ENCODE measurements at places on chromosomes 13 and 19.

DNA sequence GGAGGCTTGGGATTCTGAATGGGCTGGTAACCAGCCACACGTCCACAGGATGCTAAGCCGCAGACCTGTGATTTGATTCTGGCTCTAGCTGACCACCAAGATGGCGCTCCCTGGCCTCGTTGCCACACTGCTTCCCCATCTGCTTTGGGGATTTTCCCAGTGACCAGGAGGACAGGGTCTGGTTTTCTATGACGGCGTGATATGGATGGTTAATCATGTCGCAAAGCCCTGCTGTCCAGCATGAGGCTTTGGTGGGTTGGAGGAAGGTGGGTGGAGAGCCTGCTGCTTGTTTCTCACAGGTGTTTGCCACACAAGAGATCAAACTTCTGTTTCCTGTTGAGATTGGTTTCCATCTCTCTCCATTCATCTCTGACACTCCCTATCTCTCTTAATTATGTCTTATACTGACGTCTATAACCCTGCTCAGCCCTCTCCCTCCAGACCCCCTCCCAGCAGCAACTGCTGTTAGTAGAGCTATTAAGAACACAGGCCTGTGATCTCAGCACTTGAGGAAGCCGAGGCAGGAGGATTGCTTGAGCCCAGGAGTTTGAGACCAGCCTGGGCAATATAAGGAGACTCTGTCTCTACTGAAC is 102.7 kb downstream of the SIPA1L3 start:
- DNase-seq, result no peak

DNA sequence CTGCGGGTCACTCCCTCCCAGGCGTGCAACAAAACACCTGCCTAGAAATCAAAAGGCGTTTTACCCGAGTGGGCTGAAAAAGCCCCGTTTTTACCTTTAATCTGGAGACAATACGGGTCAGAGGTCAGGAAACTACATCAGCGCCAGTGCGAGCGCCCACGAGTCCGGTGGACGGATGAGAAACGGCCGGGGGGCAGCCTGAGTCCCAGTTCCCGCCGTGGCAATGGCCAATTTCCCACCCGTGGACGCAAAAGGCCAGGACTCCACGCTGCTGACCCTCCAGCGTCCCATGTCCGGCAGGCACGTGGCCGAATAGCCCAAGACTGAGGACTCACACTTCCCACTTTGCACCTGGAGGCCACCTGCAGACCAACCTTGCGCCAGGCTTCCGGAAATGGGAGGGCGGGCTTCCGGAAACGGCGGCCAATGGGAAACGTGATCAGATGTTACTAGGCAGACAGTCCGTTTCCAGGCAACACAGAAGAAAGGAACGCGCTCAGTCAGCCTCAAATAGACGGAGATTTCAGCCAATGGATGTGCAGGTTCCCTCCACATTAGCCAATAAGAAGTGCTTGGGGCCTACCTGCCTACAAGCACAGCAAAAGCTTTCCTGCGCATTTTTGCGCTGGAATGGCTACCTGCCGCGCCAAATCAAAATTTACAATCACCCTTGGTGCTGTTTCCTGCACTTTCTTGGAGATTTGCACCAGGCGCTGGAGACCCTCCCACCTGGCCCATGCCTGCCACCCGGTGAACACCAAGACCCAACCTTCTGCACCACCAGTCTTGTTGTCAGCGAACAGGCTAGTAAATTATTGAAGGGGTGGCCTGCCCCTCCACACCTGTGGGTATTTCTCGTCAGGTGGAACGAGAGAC is 47.4 kb downstream of the ZFP14 start:
- peak; percentile 57 for DNase-seq

GRCh38 chr19:7417671-7418324 is 69.1 kb downstream of the ARHGEF18 start:
- DNase-seq, result no peak

DNA sequence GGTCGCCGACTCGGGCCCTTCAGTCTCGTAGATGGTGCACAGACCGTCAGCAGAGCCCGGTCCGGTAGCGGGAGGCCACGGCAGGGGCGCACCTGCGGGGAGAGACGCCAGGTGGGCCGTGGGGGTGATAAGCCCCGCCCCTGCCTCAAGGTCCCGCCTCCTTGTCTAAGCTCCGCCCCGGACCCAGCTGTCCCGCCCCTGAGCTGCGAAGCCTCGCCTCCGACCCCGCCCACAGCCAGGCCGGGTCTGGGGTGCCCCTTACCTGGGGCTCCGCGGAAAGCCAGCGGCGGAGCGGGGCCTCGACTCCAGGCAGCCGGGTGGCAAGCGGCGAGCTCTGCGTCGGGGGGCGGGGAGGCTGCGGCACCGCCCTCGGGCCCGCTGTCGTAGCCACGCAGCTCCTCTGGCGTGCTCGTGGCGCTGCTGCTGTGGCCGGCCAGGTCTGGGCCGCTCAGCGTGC is 4.7 kb downstream of the PRR36 start:
- DNase-seq, result peak; percentile 78

DNA sequence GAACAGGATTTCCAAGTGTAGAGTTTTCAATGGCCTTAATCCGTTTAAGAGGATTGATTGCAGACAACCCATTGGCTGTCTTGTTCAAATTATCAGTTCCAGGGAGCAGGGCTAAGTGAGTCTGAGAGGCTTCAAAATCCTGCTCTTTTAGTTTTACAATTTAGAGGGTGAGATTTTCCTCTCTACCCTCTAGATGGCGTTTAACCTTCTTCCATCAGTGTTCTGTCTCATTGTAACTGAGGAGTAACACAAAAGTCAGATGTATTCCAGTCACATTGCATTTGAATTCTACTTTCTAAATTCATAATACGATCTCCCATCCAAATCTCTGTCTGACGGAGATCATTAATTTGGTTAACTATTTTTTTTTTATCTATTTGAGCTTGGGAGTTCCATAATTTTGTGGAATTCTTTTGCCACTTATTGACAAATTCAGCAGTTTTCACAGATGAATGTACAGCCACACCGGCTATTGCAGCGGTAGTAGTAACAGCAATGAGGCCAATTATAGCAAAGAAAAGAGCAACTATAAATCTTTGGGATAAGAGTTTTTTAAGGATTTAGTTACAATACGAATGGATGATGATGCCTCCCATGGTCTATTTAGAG is 7.8 kb upstream of the C19orf84 start:
- no peak for DNase-seq

GRCh38 chr19:35872180-35872579 is 3.8 kb downstream of the APLP1 start:
- DNase-seq, result no peak

DNA sequence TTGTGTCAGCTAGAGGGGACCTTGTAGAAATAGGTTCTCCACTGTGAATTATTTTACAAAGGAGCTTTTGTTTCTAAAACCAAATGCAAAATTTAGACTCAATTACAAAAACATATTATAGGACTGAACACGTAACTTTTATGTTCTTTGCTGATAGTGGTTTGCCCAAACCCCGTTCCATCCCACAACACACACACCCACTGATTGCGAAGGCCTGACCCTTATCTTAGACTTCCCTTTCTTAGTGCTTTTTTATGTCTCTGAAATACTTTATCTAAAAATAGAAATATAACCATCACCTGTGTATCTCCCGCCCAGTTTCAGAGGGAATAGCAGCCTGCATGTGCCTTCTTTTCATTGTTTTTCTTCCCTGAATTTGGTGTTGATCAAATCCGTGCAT is 13.0 kb downstream of the CCNA1 start:
- DNase-seq, result no peak

DNA sequence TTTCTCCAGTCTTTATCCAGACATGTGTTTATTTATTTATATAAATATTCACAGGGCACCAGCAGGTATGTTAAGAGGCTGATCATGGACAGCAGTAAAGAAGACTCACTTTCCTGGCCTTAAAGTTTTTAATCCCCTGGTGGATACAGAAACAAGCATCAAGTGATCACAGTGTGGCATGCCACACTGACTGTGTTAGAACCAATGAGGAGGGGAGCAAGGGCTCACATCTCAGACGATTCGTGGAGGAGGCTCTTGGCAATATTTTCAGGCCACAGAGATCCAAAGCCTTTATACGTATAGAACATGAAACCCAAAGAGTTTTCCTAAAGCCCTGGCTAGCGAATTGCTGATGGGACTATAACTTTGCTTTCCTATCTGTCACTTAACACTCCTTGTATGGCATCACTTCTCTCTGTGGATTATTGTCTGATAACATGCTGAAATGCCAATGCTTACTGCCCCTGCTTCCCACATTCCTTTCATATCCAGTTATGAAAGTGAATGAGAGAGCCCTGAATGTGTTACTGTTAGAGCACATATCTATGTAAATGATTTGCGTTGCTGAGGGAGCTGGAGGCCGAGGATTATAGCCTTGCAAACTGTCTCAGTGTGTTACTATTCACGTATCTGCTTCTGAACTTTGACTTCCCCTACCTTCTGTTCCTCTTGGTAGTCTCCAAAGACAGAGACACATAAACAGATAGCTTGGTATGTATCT is 37.6 kb downstream of the POLR1D start:
- DNase-seq, result no peak

DNA sequence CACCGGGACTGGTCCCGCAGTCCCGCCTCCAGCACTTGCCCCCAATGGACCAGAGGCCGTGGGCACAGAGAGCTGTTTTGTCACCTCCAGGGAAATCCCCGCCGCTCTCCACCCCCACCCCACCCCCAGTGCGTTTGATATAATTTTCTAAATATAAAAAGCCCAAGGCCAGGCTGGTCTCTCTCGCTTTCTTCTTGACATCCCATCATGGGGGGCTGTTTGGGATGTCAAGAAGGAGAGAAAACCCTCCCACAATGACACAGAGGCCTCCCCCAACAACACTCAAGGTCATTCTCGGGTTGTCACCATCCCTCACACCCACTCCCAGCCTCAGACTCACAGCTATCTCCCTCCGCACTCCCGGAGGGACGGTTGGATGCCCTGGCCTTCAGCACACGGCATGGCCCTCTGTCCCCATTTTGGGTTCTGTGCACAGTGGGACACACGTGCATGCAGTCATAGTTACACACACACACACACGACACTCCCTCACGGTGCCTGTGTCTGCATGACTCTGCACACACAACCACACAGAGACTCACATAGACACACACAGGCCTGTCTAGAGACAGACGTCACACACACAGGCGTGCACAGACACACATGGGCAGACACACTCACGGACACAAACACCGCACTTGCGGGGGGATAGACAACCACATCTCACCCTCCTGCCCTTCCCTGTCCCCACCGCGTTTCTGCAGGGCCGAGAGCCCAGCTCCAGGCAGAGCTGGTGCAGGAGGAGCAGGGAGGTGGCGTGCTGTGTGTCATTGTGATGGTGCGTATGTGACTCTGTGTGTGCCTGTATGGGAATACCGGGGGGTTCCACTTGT is 4.8 kb upstream of the NFIC start:
- DNase-seq, result no peak

DNA sequence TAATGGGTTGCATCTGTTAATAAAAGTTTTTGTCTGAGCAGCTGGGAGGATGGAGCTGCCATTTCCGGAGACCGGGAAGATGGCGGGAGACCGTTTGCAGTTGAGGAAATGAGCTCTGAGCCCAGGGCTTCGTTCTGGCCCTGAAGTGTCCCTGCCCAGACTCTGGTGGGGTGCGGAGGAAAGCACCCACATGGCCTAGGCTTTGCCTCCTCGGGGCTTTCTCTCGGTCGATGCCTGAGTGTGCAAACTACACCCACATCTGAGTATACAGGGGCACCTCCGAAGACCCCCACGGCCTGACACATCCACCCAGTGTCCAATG is 15.6 kb upstream of the NANOS3 start:
- DNase-seq, result no peak

DNA sequence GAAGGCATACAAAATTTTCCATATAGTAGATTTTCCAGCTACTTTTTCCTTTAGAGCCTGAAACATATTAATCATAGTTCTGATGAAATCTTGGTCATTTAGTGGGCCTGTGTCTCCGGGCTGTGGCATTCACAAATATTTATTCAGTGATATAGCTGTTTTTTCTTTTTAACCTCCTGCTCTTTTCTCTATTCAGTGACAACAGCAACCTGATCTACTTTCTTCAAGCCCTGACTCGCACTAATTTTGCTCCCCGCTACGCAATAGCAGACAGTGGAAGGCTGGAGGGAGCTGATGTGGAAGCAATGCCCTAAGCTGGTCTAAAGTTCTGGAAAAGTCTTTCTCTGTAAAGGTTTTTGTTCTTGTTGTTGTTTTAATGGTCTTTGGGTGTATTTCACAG is 289.7 kb downstream of the SLITRK6 start:
- DNase-seq, result no peak

DNA sequence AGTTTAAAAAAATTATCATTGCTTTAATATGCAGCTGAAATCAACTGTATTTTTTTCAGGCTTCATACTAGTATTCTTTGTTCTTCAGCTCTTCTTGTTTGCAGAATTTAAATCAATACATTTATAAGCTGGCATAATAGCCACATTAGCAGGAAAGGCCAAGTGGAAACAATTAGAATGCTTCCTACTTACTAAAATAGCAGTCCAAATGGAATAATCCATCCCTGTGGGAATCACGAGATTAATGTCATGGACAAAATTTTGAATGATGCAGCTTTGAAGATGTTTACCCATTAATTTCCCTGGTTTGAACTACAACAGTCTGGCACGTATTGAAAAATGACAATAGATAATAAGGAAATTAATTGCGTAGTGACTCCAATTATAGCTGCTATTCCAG is 2650.8 kb downstream of the PCDH9 start:
- DNase-seq, result no peak

DNA sequence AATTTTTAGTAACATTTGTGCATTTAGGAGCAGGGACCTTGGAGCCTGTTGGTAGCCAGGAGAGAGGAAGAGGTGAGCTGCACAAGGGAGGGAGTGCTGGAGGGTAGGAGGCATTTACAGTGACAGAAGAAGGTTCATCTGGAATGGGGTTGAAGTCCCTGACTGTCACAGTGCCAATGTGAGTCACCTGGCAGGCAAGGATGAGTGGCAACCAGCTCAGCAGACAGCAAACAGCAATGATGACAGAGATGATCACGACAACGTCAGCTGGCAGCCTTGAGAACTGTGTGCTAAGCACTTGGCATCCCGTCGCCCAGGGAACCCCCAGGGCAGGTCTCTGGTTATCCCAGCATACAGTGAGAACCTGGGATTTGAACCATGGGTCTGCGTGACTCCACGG is 2.6 kb downstream of the OR10H5 start:
- no peak for DNase-seq

DNA sequence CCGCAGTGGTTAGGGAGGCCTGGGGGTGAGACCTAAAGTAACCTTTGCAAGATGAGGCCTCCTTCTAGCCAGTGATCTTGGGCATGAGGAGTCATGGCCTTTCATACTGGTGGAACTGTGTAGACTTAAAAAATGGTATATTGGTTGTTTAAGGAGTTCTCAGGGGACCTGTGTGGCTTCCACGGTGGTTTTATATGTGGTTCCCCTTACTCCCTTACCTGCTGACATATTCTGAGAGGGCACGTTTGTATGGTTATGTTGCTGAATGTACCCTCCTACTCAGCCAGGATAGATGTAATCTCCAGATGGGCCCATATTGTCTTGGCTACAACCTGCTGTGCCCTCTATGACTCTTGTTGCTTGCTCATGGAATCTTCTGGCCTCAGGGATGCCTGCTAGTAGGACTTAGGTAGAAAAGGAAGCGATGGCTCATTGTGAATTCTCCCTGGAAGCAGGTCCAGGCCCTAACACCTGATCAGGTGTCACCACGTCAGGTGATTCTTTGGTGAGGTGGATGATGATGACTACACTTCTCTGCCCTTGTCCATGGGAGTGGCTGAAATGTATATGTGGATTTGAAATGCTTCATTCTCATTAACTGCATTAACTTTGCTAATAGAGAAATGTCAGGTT is 1.8 kb downstream of the ZNF460 start:
- no peak for DNase-seq
